ENCODE measurements at places on chromosomes 11 and 22.

- no peak for DNase-seq
Measured at GRCh38 chr11:6598555-6598954, 4.9 kb downstream of the RRP8 start.

- DNase-seq = no peak
Measured at GRCh38 chr11:2149864-2150847, 10.9 kb downstream of the INS start.

- DNase-seq = no peak
Measured at GRCh38 chr11:115653076-115653475, 148.9 kb upstream of the CADM1 start.

- no peak for DNase-seq
Measured at GRCh38 chr22:36833073-36833472, 16.2 kb upstream of the PVALB start.

GRCh38 chr22:24146791-24147353 is 34.4 kb upstream of the SUSD2 start:
- no peak for DNase-seq

DNA sequence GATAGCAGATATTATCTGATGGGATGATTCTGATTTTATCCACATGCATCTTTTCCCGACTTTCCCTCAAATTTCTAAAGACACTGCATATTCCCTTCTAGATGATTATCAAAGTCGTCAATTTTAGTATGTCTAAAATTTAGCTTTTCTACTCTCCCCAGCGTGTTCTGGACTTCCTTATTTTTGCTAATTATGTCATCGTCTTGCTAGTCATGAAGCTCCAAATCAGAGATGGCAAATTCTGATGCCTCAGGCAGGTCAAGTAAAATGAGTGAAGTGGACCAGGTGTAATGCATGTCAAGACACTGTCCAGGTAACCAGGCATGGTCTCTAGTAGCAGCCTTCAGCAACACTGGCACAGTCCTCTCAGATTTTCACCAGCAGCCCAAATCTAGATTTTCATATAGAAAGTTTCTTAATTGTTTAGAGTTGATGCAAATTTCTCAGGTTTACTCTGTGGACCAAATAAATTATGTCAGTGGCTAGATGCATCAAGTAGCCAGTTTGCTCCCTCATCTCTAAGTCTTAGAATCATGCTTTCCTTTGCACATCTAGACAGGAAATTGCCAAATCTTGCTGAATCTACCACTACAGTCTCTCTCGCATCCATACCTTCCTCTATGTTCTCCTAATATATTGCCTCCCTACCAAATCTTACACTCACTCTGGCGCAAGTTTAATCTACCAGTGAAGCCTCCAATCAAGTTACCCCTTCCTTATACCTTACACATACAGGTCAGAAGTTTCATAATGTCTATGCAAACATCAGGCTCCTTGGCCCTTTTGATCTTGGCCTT is 10.6 kb downstream of the HSD17B12 start:
- DNase-seq = no peak

GRCh38 chr11:121354192-121354591 is 61.6 kb downstream of the SC5D start:
- DNase-seq = no peak

DNA sequence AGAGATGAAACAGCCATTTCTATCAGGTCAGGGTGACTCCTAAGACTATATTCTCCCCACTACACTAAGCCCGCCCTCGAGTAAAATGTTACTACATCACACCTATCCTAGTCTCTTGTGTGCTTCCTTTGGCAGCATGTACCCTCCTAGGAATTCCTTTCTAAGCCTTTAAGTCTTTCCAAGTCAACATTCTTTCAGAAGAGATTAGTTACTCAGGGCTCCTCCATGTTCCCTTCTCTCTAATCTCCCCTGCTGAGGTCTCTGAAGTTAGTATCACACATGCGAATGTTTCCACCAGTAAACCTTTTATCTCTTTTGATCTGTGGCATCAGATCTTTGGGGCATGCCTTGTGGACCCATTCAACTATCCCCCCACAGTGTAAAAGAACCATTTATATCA is 873.7 kb upstream of the FAT3 start:
- no peak for DNase-seq

Data from T-helper 9 cell (primary cell).